ENCODE measurements at places on chromosomes 5 and 9.

GRCh38 chr5:93674866-93675459 lies 66.4 kb downstream of the POU5F2 start:
- DNase-seq, result no peak

GRCh38 chr9:115250621-115251032 lies 132.7 kb upstream of the TNC start:
- DNase-seq, result no peak

DNA sequence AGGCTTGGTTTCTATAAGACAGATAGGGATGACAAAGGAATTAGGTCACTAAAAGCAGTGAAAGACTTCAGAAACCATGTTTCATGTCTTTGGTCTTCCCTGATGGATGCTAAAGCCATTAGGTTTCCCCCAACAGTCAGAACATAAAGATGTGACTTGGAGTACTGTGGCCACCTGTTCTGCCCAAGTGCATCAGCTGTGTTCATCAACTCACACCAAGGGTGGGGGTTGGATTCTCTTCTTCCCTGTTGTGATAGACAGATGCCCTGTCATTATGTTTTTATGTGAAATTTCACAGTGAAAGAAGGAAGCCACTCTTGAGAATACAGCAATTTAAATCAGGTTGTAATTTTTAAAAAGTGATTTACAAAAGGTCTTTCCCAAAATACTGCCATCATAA lies 196.8 kb downstream of the SH3GL2 start:
- DNase-seq, result no peak

DNA sequence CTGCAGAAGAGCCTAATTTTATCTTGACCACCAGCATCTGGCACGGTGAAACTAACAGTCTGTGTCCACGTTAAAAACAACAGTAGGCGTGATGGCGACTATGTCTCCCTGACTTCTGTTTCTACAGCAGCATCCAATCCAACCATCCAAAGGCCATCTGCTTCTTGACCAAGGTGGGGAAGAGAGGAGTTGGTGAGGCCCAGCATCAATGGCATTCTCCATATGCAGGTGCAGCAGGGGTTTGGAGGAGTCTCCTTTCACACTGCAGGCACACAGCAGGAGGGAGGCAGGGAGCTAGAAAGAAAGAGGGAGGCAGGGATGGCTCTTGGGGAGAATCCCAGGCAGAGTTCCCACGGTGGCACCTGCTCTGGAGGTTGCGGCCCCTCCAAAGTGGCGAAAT lies 27.0 kb downstream of the MGAT1 start:
- no peak for DNase-seq

GRCh38 chr9:108109927-108110690 lies 620.5 kb upstream of the KLF4 start:
- no peak for DNase-seq

DNA sequence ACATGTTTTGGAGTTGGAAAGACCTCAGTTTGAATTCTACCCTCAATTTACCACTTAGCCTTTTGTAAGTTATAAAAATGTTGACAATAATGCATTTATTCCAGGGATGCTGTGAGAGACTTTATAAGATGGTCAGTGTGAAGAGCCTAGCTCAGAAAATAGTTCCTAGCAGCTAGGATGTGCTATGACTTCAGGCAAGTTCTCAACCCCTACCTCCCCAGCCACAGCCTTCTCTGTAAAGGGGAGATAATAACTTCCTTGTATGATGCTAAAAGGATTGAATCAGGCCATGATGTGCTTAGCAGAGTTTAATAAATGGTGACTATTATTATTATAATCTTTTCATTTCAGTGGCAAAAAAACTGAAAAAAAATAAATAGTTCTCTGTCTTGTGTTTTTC lies 77.6 kb downstream of the ALDH1A1 start:
- DNase-seq, result no peak

- no peak for DNase-seq
Measured at GRCh38 chr5:139763280-139763929, 32.2 kb upstream of the PSD2 start.

Data from SHP77 (cell line).